ENCODE measurements at places on chromosomes 2 and 18. TPM values are rescaled to one million over a fixed set of nuclear protein-coding genes. Genes with fewer than 3 reads are reported as not detected.

GRCh38 chr2:232761301-232761907 lies 15.0 kb downstream of the KCNJ13 start:
- no peak for DNase-seq

- no peak for DNase-seq
These were observed 383.4 kb downstream of the PLCL1 start for GRCh38 chr2:198187841-198188240.

DNA sequence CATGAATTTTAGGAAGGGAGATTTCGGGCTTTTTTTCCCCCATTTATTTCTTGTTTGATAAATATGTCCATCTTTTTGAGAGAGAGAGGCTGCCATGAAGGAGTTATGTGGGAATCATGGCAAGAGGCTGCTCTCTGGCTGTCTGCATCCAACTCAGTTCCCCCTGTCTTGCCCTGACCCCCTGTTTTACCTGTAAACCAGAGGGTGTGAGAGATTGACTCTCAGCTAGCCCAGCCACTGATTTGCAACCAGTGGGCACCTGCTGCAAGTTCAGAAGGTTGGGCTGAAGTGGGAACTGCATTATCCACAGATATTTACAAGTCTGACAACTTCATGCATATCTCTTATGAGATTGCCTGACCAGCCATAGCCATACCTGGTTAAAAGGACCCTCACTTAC lies 625.4 kb upstream of the FANCL start:
- no peak for DNase-seq

GRCh38 chr2:112065486-112065885 lies 10.4 kb downstream of the TMEM87B start:
- no peak for DNase-seq

DNA sequence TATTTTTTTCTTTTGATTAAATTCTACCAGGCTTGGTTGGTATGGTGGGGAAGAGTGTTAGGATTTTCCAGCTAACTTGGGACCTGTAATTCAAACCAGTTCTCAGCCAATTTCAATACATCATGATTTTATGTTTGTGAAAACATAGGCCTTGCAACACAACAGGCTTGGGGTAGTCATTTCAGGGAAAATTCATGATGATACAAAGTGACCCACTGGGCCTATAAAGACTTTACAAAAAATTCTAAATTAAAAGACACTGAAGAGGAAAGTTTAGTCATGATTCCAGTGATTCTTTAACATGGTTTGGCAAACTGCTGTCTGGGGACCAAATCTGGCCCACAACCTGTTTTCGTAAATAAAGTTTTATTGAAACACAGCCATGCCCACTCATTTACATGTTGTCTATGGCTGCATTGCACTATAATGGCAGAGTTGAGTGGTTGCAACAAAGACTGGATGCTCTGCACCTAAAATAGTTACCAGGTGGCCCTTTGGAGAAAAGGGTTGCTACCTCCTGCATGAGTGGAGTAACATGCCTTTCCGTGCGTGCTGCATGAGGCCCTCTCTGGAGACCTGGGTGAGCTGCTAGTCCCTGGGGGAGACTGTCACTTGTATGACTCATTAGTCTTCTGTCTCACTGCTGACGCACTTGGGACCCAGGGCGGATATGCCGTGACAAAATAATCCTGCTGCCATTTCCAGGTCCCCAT lies 73.6 kb downstream of the NPAS2 start:
- no peak for DNase-seq

DNA sequence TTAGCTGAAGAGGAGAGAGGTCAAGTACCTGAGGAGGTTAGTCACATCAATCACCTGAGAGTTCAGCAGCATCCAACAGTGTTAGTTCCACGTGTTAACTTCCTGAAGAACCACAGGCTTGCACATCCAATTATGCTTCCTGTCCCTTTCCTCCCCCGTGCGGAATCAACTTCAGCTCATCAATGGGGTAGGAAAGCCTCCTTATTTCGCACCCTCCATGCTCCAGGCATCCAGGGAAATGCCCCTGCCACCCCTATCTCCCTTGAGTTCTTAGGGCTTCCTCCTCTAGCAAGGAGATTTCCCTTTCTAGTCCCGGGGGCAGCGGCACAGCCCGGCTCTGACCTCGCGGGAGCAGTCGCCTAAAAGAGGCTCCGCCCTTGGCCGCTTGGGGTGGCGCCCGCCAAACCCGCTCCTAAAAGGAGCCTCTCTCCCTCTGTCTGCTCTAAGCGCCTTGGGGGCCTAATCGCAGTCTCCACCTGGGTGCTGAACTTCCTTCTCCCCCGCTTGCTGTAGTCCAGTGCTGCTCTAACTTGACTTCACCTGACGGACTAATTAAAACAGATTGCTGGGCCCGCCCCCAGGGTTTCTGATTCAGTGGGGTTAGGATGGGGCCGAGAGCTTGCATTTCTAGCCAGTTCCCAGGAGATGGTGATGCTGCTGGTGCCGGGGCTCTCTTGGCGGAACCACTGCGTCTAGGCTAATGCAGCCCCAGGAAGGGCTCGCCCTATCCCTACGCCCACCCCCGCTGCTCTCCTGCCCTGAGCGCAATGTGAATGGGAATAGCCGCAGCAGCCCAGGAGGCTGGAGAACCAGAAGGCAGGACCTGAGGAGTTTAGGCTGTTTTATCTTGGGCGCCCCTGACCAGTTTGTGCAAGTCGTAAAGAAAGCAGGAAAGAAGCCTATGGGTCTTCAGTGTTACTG lies 3.4 kb upstream of the TET3 start:
- DNase-seq: no peak

DNA sequence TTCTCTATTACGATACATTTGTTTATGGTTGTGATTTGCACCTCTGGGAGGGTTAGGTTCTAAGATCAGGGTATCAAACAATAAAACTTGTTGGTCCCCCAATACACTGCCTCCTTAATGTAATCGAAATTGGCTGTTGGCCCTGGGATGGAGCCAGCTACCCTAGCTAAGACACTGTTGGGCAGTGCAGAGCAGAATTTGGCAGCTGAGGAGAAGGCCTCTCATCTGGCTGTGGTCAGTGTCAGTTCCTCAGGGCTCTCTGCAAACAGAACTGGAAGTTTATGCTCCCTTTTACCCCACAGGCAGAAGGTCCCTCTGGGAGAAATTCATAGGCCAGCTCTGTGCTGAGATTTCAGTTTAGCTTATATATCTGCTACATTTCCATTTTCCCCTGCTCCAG lies 8.6 kb upstream of the HAAO start:
- DNase-seq: no peak

DNA sequence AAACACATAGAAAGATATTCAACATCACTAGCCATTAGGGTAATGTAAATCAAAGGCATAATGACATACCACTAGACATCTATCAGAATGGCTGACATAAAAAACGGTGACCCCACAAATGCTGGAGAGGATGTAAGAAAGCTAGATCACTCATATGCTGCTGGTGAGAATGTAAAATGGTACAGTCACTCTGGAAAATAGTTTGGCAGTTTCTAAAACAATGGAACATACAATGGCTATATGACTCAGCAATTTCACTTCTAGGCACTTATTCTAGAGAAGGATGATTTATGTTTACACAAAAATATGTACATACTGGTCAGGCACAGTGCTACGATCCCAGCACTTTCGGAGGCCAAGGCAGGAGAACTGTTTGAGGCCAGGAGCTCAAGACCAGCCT lies 87.3 kb downstream of the COLEC12 start:
- DNase-seq: no peak

DNA sequence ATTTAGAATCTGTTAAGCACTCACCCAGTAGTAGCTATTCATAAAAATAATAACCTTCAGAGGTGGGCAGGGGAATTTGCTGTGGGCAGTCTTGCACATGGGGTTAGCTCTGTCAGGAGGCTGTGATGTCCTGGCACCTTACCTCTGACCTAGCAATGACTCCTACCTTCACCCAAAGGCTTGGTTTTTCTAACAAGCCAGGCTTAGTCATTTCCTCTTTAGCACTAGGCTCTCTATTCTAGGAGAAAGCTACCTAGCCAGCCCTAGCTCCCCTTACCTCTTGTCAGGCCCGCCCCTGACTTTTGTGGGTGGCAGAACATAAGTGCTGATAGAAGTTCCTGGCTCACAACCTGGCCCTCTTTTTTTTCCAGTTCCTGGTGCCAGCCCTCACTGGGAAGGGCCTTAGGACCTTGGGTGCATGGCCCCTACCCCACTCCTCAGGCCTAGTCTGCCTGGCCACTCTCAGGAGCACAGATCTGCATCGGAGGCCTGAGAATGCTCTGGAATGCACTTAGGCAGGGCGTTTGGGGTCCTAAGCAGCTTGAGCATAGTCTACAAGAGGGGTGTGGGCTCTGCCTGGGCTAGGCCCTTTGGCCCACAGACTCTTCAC lies 17.7 kb downstream of the CPLX4 start:
- no peak for DNase-seq

- DNase-seq: no peak
These were observed 34.0 kb downstream of the CCDC195 start for GRCh38 chr2:224682134-224682533.

- no peak for DNase-seq
These were observed 109.4 kb downstream of the AOX1 start for GRCh38 chr2:200695191-200695590.

- DNase-seq: no peak
These were observed 233.2 kb upstream of the TCF4 start for GRCh38 chr18:55821219-55821618.

DNA sequence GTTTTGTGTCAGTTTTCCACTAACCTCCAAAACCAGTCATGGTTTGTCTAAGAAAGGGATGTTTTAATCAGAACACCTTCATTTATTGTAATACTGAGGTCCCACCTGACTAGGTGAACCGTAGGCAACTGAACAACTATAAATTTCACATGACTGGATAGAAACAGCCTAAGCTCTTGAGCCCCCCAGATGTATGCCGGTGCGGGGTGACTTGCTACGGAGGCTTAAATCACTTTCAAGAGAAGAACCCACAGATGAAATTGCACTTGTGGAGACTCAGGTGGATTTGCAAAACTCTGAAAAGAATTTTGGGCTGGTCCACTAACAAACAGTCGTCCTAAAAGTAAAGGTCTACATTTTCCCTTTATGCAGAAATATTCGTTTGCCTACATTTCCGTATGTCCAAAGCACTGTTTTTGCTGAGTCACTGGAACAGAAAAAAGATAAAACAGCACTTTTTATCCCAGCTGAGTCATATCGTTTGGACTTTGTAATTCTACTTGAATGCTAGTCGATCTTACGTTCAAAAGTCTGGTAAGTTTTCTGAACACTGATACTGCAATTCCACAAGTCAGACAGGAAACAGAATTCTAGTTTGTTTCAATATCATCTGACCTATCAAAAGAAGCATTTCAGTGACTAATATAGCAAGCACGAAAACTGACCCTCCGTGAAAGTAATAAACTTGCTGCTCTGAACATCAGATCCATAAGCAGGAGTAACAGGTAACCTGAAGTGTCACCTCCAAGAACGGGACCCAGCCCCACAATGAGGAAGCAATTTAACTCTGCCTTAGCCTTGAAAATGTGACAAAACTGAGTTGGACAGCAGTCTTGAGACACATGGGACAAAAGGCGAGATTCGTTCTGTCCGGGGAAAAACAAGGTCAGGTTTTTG lies 18.1 kb downstream of the ZNF516 start:
- DNase-seq: peak; percentile 86

GRCh38 chr2:144596073-144596871 lies 76.4 kb upstream of the ZEB2 start:
- no peak for DNase-seq

DNA sequence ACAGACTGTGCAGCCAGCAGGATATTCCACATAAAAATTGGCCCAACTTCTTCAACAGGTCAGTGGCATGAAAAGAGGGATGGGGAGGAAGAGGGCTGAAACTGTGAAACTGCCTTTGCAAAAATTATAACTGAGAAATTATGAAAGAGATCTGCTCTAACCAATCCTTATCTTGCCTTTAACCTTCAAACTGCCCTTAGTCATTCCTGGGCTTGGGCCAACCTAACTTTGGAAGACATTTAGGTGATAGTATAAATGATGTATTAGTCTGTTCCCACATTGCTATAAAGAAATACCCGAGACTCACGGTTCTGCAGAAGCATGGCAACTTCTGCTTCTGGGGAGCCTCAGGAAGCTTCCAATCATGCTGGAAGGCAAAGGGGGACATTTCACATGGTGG lies 74.5 kb downstream of the RPL31 start:
- DNase-seq: no peak

DNA sequence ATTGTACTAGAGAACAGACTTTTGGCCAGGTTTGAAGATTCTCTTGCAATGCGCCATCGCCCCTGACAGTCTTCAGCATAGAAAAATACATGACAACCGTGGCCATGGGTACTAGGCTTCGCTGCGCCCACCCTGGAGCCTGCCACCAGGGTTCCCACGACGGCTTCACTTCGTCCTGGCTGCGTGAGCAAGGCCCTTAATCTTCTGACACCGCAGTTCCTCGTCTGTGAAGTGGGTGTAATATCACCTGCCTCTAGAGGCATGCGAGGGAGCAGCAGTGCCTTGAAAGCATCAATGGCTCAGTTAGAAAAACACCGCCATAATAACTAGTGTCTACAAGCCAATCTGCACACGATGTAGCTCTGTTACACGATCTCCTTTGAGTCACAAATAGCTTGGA lies 175.2 kb upstream of the HS6ST1 start:
- DNase-seq: no peak

DNA sequence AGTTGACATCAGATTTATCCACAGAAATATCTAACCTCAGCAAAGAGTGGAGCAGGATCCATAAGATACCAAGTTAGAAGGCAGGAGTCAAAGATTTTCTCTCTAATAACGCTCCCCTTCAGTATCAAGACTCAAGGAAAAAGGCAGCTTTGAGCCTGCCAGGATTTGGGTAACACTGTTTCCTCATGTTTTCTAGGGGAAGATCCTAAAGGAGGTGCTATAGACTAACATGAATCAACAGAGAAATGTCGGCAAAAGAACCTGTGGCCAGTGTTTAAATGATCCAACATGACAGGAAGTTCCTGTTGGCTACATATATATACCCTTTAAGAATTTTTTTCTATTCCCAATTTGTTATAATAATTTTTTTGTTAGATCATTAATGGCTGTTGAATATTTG lies 402.3 kb downstream of the TGIF1 start:
- DNase-seq: no peak

DNA sequence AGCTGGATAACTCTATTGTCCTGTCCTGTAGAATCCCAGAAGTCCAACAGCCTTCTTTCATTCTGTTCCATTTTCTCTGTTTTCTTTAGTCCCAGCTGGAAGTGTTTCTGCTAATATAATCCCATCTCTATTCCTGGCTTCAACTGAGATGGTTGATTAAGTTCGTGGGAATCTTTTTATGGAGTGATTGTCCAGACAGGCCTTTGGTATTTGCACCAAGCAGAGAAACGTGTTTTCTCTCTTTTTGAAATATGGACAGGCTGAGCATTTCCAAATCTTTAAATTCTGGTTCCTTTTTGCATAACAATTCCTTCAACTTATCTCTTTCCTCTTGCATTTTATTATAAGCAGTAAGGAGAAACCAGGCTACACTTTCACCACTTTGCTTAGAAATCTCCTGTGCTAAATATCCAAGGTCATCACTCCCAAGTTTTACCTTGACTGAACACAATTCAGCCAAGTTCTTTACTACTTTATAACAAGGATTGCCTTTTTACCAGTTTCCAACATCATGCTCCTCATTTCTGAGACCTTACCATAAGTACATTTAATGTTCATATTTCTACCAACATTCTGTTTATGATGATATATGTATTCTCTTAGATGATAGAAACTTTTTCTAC lies 108.8 kb downstream of the ZFP36L2 start:
- DNase-seq: peak; percentile 52

GRCh38 chr2:3460156-3460555 lies 59.2 kb downstream of the ADI1 start:
- DNase-seq: no peak

SP5 gene
- not detected for polyA plus RNA-seq

ATP6V1C2 gene
- polyA plus RNA-seq: 0.04 TPM

TLX2 gene
- not detected for polyA plus RNA-seq

CNDP1 gene
- polyA plus RNA-seq: not detected

FRZB gene
- polyA plus RNA-seq: 0.23 TPM

SLC19A3 gene
- not detected for polyA plus RNA-seq

ALPI gene
- not detected for polyA plus RNA-seq

ATG16L1 gene
- polyA plus RNA-seq: 29.2 TPM

VSNL1 gene
- polyA plus RNA-seq: not detected
